ENCODE measurements at places on chromosomes 3 and 15. TPM values are rescaled to one million over a fixed set of nuclear protein-coding genes. Genes with fewer than 3 reads are reported as not detected.

The SIAH2 gene
- 44.8 TPM for polyA plus RNA-seq

The SST gene
- not detected for polyA plus RNA-seq

The CIP2A gene
- 2.3 TPM for polyA plus RNA-seq

The DENND6A gene
- polyA plus RNA-seq, result 13.8 TPM

The IGDCC3 gene
- not detected for polyA plus RNA-seq

The EOGT gene
- 39.0 TPM for polyA plus RNA-seq

The CPEB1 gene
- 0.16 TPM for polyA plus RNA-seq

The PIERCE2 gene
- polyA plus RNA-seq, result 4.3 TPM

The GOLGA8G gene
- not detected for polyA plus RNA-seq

The SLC15A2 gene
- 2.6 TPM for polyA plus RNA-seq

The OIP5 gene
- polyA plus RNA-seq, result 9.8 TPM

The COL7A1 gene
- polyA plus RNA-seq, result 59.4 TPM

The CFAP92 gene
- polyA plus RNA-seq, result 0.26 TPM

The GPR62 gene
- polyA plus RNA-seq, result not detected

The DHX30 gene
- 29.5 TPM for polyA plus RNA-seq

The DOCK3 gene
- polyA plus RNA-seq, result 0.28 TPM

The SNTN gene
- polyA plus RNA-seq, result not detected

The REC114 gene
- not detected for polyA plus RNA-seq

The ELP6 gene
- 67.6 TPM for polyA plus RNA-seq

The PRTG gene
- polyA plus RNA-seq, result not detected

The PLA2G4B gene
- 8.6 TPM for polyA plus RNA-seq

The SLC33A1 gene
- polyA plus RNA-seq, result 33.9 TPM

The PSMA4 gene
- 303 TPM for polyA plus RNA-seq

The CDC25A gene
- 5.5 TPM for polyA plus RNA-seq

The LTF gene
- polyA plus RNA-seq, result not detected

The MAP6D1 gene
- 1.4 TPM for polyA plus RNA-seq

The SLC24A5 gene
- polyA plus RNA-seq, result not detected

The ANKRD63 gene
- polyA plus RNA-seq, result not detected

The POLR2M gene
- 33.7 TPM for polyA plus RNA-seq

The GP9 gene
- not detected for polyA plus RNA-seq

The HCLS1 gene
- 0.42 TPM for polyA plus RNA-seq

The LYZL4 gene
- polyA plus RNA-seq, result not detected

The ATG3 gene
- 38.6 TPM for polyA plus RNA-seq

The COL8A1 gene
- 102 TPM for polyA plus RNA-seq

The PPP1R14D gene
- polyA plus RNA-seq, result not detected

The CFAP20DC gene
- 3.4 TPM for polyA plus RNA-seq

The STXBP5L gene
- not detected for polyA plus RNA-seq

The ST8SIA2 gene
- polyA plus RNA-seq, result 0.63 TPM

The EOMES gene
- 1.6 TPM for polyA plus RNA-seq

The ENTPD3 gene
- polyA plus RNA-seq, result 20.5 TPM

The CKMT1A gene
- polyA plus RNA-seq, result 47.4 TPM

The C3orf38 gene
- polyA plus RNA-seq, result 16.6 TPM

The LRRC3B gene
- not detected for polyA plus RNA-seq

The EFCAB12 gene
- 0.42 TPM for polyA plus RNA-seq

The ATP8B4 gene
- polyA plus RNA-seq, result 0.15 TPM

The PPM1L gene
- 0.52 TPM for polyA plus RNA-seq

The ABTB1 gene
- polyA plus RNA-seq, result 15.2 TPM

The RHOV gene
- polyA plus RNA-seq, result 1.2 TPM

The STAC gene
- 7.7 TPM for polyA plus RNA-seq

The STAB1 gene
- polyA plus RNA-seq, result not detected

The AADACL2 gene
- not detected for polyA plus RNA-seq

The ADAMTS7 gene
- polyA plus RNA-seq, result 0.24 TPM

The ZNF445 gene
- 3.3 TPM for polyA plus RNA-seq

All from keratinocyte (primary cell).